ENCODE measurements at places on chromosomes 11 and 22. TPM values are rescaled to one million over a fixed set of nuclear protein-coding genes. Genes with fewer than 3 reads are reported as not detected.
A peak's percentile ranks its signal among the peaks of the same experiment; 100 is the strongest.

Gene GSTT2
- not detected for total RNA-seq

Gene NCF4
- 8.5 TPM for total RNA-seq

Gene OR5B17
- total RNA-seq: not detected

Gene OR8D4
- total RNA-seq: not detected

Gene CCDC116
- total RNA-seq: 0.51 TPM

Gene SCGB1D2
- total RNA-seq: not detected

Gene OR2D2
- not detected for total RNA-seq

GRCh38 chr11:128499613-128500253 is 87.6 kb downstream of the ETS1 start:
- H3K27me3 ChIP-seq: no peaks in the 10 kb centered on the region
- peaks cover 99% of the 10 kb centered on the region for H3K4me1 ChIP-seq
- peak overlapping the region; percentile 89 for H3K27ac ChIP-seq
- peak overlapping the region; percentile 88 for H3K4me3 ChIP-seq

DNA sequence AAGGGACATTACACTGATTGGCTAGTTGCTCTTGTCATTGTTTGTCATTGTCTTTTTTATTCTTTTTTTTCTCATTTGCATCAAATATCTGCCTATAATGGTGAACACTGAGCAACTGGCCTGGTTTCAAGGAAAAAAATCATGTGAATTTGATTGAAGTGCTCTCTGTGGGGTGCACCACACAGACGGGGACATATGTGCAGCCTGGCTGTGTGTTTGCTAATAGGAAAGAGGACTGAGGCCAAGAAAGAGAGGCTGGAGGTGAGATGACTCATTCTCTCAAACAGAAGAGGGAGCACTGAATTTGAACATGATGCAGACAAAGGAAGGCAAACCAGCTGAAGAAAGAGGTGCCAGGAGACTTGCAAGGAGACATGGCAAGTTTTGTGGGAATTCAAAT is 684.9 kb upstream of the CCDC90B start:
- H3K4me3 ChIP-seq: no peak overlapping the region
- no peaks in the 10 kb centered on the region for H3K27me3 ChIP-seq
- DNase-seq: no peak

GRCh38 chr11:68436985-68437926 is 23.3 kb upstream of the PPP6R3 start:
- no peak overlapping the region for H3K4me3 ChIP-seq
- H3K36me3 ChIP-seq: no peaks in the 10 kb centered on the region
- H3K4me1 ChIP-seq: no peaks in the 10 kb centered on the region
- no peak overlapping the region for H3K27ac ChIP-seq
- DNase-seq: no peak

- peak; percentile 59 for DNase-seq
- no peaks in the 10 kb centered on the region for H3K27me3 ChIP-seq
- H3K27ac ChIP-seq: peak overlapping the region; percentile 91
- peaks cover 96% of the 10 kb centered on the region for H3K4me1 ChIP-seq
- H3K36me3 ChIP-seq: peaks cover 14% of the 10 kb centered on the region
- peak overlapping the region; percentile 91 for H3K4me3 ChIP-seq
Observed at GRCh38 chr11:64854534-64855502, 10.4 kb upstream of the CDC42BPG start.

- no peaks in the 10 kb centered on the region for H3K27me3 ChIP-seq
- H3K4me1 ChIP-seq: no peaks in the 10 kb centered on the region
- no peak overlapping the region for H3K4me3 ChIP-seq
- H3K27ac ChIP-seq: no peak overlapping the region
- DNase-seq: no peak
Observed at GRCh38 chr11:77199137-77199745, 71.2 kb downstream of the MYO7A start.

- H3K27me3 ChIP-seq: no peaks in the 10 kb centered on the region
- H3K36me3 ChIP-seq: peaks cover 12% of the 10 kb centered on the region
- peak; percentile 74 for DNase-seq
- H3K4me3 ChIP-seq: peak overlapping the region; percentile 95
- peak overlapping the region; percentile 84 for H3K27ac ChIP-seq
- peaks cover 41% of the 10 kb centered on the region for H3K4me1 ChIP-seq
Observed at GRCh38 chr11:65919573-65920371, 546 bp downstream of the DRAP1 start.

- no peak overlapping the region for H3K4me3 ChIP-seq
- H3K4me1 ChIP-seq: peaks cover 52% of the 10 kb centered on the region
- no peak overlapping the region for H3K27ac ChIP-seq
- H3K27me3 ChIP-seq: no peaks in the 10 kb centered on the region
- DNase-seq: no peak
Observed at GRCh38 chr22:27876684-27877083, 42.4 kb downstream of the PITPNB start.

- H3K36me3 ChIP-seq: no peaks in the 10 kb centered on the region
- H3K4me1 ChIP-seq: peaks cover 30% of the 10 kb centered on the region
- H3K27ac ChIP-seq: no peak overlapping the region
- H3K27me3 ChIP-seq: no peaks in the 10 kb centered on the region
- no peak overlapping the region for H3K4me3 ChIP-seq
Observed at GRCh38 chr22:37254209-37254866, 10.3 kb upstream of the RAC2 start.

- no peak overlapping the region for H3K4me3 ChIP-seq
- H3K27me3 ChIP-seq: peaks cover 7% of the 10 kb centered on the region
- DNase-seq: no peak
- no peak overlapping the region for H3K27ac ChIP-seq
- H3K36me3 ChIP-seq: no peaks in the 10 kb centered on the region
Observed at GRCh38 chr11:66894141-66894540, 37.3 kb downstream of the LRFN4 start.

DNA sequence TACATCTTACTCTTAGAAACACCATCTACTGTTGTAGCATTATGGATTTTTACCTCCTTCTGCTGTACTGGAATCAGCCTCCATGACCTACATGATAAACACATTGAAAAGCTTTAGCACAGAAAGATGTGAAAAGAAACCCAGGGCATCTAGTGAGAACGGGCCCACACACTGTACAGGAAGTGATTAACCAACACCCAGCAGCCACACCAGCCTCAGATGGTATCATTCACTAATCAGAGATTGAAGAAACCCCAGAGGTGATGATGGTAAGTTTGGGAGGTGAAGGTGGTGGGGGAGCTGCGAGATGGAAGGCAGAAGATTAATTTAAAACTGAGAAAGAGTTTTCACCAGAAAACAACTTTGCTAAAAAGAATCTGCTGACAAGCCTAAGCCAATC is 46.1 kb downstream of the RASSF10 start:
- H3K4me3 ChIP-seq: no peak overlapping the region
- no peak overlapping the region for H3K27ac ChIP-seq
- H3K4me1 ChIP-seq: peaks cover 9% of the 10 kb centered on the region
- H3K27me3 ChIP-seq: peaks cover 33% of the 10 kb centered on the region

DNA sequence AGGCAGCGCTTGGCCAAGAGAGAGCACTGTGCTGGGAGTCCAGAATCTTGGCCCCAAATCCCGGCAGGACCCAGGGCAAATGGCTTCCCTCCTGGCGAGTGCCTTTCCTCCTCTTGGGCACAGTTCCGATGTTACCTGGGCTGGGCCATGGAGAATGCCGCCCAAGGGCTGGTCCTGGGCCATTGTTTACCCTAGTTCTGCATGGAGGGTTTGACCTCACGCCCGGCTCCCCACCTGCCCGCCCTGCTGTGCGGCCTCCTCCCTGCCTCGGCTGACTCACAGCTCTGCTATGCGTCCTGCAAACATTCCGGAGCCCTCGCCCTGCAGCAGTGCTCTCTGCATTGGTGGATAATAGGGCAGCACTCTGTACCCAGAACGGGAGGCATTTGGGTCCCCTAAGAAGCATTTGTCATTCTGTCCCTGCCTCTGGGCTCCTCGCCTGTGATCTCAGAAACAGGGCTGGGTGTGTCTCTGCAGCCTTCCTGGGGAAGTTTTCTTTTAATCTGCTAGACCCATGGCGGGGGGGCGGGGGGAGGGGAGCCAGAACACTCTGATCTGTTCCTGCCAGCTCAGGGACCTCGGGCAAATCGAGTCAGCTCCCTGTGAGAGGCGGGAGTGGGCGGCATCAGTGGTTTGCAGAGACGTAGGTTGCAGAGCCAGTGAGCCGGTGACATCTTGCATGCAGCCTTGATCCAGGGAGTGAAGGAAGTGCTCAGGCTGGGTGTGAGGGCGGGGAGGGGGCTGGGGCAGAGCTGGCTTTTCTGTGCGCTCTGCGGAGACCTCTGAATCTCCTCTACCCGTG is 32.9 kb upstream of the SMIM38 start:
- no peaks in the 10 kb centered on the region for H3K36me3 ChIP-seq
- H3K4me1 ChIP-seq: peaks cover 31% of the 10 kb centered on the region
- peak; percentile 70 for DNase-seq
- H3K27ac ChIP-seq: no peak overlapping the region
- no peaks in the 10 kb centered on the region for H3K27me3 ChIP-seq
- H3K4me3 ChIP-seq: peak overlapping the region; percentile 58

All from activated T-cell treated with anti-CD3 and anti-CD28 coated beads, Interleukin-2, amount 50 U/mL, for 72 hours (primary cell).